Heart right ventricle (tissue), 16 donors: ENCODE measurements at places on chromosomes 7 and 10. TPM values are rescaled to one million over a fixed set of nuclear protein-coding genes. Genes with fewer than 3 reads are reported as not detected.

The FBXL13 gene
- 0.33 TPM for total RNA-seq

The ATOH7 gene
- not detected for total RNA-seq

The FAM171A1 gene
- total RNA-seq: 6.1 TPM

The GATA3 gene
- total RNA-seq: 2.0 TPM

The ERVW-1 gene
- total RNA-seq: not detected

The CCDC136 gene
- 8.3 TPM for total RNA-seq

The CYP3A4 gene
- total RNA-seq: not detected

The OR2A12 gene
- not detected for total RNA-seq

The ITGA8 gene
- total RNA-seq: 2.0 TPM

DNA sequence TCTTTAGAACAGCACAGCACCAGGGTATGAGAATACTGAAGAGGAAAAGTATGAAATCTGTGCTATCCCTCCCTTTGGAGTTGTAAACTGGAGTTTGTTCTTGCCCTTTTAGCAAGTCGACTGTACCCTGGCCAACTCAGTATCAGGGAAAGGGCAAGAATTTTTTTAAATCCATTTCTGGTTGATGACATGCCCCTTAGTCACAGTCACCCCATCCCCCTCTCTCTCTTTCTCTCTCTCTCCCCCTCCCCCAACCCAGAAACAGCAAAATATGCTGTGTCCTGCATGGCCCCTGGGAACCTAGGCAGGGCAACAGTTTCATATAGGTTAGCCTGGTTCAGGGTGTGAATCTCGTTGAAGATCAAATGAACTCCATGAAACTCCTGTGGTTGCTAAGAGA lies 177.7 kb upstream of the ADO start:
- no peak overlapping the region for H3K27ac ChIP-seq
- H3K4me3 ChIP-seq: no peak overlapping the region
- H3K36me3 ChIP-seq: no peaks in the 10 kb centered on the region
- DNase-seq: no peak

- no peak for DNase-seq
- no peaks in the 10 kb centered on the region for H3K27me3 ChIP-seq
- no peak overlapping the region for H3K27ac ChIP-seq
- H3K4me3 ChIP-seq: no peak overlapping the region
- H3K36me3 ChIP-seq: no peaks in the 10 kb centered on the region
Observed at GRCh38 chr7:24835643-24836042, 78.4 kb upstream of the GSDME start.

GRCh38 chr7:52161483-52161882 lies 844.9 kb upstream of the COBL start:
- H3K36me3 ChIP-seq: no peaks in the 10 kb centered on the region
- no peaks in the 10 kb centered on the region for H3K27me3 ChIP-seq
- H3K4me1 ChIP-seq: no peaks in the 10 kb centered on the region
- H3K27ac ChIP-seq: no peak overlapping the region
- H3K4me3 ChIP-seq: no peak overlapping the region

- H3K27me3 ChIP-seq: no peaks in the 10 kb centered on the region
- DNase-seq: no peak
- H3K4me1 ChIP-seq: no peaks in the 10 kb centered on the region
- H3K36me3 ChIP-seq: no peaks in the 10 kb centered on the region
- H3K27ac ChIP-seq: no peak overlapping the region
Observed at GRCh38 chr10:1550291-1550595, 187.1 kb downstream of the ADARB2 start.

DNA sequence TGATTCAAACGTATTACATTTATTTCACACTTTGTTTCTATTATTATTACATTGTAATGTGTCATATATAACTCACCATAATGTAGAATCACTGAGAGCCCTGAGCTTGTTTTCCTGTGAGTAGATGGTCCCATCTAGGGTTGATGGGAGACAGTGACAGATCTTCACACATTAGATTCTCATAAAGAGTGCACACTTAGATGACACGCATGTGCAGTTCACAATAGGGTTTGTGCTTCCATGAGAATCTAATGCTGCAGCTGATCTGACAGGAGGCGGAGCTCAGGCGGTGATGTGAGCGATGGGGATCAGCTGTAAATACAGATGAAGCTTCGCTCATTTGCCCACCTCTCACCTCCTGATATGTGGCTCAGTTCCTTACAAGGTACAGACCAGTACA lies 36.1 kb downstream of the BMPER start:
- no peaks in the 10 kb centered on the region for H3K4me1 ChIP-seq
- no peaks in the 10 kb centered on the region for H3K36me3 ChIP-seq
- no peak for DNase-seq
- H3K27ac ChIP-seq: no peak overlapping the region
- H3K4me3 ChIP-seq: no peak overlapping the region

- H3K27ac ChIP-seq: no peak overlapping the region
- no peaks in the 10 kb centered on the region for H3K27me3 ChIP-seq
- H3K4me3 ChIP-seq: no peak overlapping the region
- no peaks in the 10 kb centered on the region for H3K36me3 ChIP-seq
- H3K4me1 ChIP-seq: no peaks in the 10 kb centered on the region
Observed at GRCh38 chr10:12431151-12432101, 82.1 kb downstream of the CAMK1D start.

DNA sequence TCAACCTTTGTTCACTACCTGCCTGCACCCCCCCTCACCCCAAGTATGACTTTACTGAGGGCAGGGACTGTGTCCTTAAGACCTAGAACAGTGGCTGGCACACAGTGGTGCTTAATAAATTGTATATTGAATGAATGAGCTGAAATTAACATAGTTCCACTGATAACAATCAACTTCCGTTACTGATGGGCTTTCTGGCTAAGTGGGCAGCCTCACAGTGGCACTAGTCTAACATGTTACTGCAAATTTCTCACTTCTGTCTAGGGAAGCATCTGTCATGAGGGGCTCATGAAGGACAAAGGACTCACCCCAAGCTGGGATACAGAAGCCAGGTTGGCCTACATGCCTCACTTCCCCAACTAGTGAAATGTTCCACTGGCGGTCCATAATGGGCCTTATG lies 79.3 kb downstream of the CTTNBP2 start:
- no peak overlapping the region for H3K27ac ChIP-seq
- H3K36me3 ChIP-seq: no peaks in the 10 kb centered on the region
- DNase-seq: no peak
- H3K4me3 ChIP-seq: no peak overlapping the region
- no peaks in the 10 kb centered on the region for H3K4me1 ChIP-seq

GRCh38 chr10:20508921-20509320 lies 388.2 kb downstream of the NEBL start:
- H3K4me1 ChIP-seq: no peaks in the 10 kb centered on the region
- no peak for DNase-seq
- H3K27me3 ChIP-seq: no peaks in the 10 kb centered on the region
- no peak overlapping the region for H3K4me3 ChIP-seq
- H3K36me3 ChIP-seq: no peaks in the 10 kb centered on the region

GRCh38 chr7:81175275-81175940 lies 256.6 kb upstream of the SEMA3C start:
- H3K27me3 ChIP-seq: no peaks in the 10 kb centered on the region
- H3K4me3 ChIP-seq: no peak overlapping the region
- H3K36me3 ChIP-seq: no peaks in the 10 kb centered on the region

DNA sequence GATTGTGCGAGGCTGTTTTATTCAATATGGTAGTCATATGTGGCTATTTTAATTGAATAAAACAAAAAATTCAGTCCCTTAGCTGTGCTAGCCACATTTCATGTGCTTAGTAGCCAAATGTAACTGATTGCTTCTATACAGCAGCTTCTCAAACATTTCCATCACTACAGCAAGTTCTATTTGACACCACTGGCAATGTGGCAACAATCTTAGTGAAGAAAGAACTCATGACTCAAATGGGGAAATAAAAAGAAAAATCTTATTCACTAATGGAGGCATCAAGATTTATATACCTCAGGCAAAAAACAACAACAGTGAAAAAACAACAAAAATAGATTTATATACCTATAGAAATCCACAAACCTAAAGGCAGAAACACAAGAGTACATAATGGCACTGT lies 17.9 kb downstream of the SEM1 start:
- peaks cover 24% of the 10 kb centered on the region for H3K4me1 ChIP-seq
- DNase-seq: no peak
- no peak overlapping the region for H3K27ac ChIP-seq
- H3K4me3 ChIP-seq: no peak overlapping the region
- peaks cover 28% of the 10 kb centered on the region for H3K36me3 ChIP-seq
- no peaks in the 10 kb centered on the region for H3K27me3 ChIP-seq

DNA sequence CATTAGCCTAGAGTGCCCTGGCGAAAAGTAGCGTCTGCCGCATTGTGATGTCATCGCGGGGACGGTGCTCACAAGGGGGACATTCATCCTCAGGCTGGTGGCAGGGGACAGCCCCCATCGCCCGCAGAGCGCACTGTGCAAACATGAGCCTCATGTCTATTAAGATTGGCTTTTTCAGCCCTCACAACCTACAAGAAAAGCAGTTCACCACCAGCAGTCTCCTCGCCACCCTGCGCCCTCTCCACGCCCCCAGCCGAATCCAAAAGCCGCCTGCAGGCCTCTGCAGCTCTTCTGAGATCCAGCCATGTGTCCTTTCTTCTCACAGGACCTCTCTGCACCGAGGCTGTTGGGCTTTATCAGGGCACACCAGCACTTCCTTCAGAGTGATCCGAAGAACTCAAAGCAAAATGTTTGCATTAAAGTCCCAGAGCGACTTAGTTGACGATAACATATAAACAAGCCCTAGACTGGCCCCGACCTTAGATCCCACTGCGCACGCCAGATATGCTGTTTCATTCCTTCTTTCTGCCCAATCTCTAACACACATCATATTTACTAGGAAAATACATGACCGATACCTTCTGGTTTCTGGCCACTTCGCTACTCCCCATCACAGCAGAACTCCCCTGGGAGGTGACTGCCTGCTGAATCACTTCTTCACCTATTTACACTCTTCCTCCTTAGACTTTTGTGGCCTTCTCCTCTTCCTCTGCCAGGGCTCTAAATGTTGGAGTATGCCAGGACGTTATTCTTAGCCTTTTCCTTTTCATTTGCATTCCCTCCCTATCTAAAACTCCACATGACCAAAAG lies 206.0 kb upstream of the SH2B2 start:
- H3K36me3 ChIP-seq: no peaks in the 10 kb centered on the region
- H3K27me3 ChIP-seq: no peaks in the 10 kb centered on the region
- peaks cover 7% of the 10 kb centered on the region for H3K4me1 ChIP-seq
- H3K27ac ChIP-seq: peak overlapping the region; percentile 72
- no peak overlapping the region for H3K4me3 ChIP-seq

GRCh38 chr7:18109762-18110161 lies 82.1 kb upstream of the PRPS1L1 start:
- no peak overlapping the region for H3K4me3 ChIP-seq
- no peak overlapping the region for H3K27ac ChIP-seq
- H3K27me3 ChIP-seq: no peaks in the 10 kb centered on the region
- H3K4me1 ChIP-seq: no peaks in the 10 kb centered on the region

DNA sequence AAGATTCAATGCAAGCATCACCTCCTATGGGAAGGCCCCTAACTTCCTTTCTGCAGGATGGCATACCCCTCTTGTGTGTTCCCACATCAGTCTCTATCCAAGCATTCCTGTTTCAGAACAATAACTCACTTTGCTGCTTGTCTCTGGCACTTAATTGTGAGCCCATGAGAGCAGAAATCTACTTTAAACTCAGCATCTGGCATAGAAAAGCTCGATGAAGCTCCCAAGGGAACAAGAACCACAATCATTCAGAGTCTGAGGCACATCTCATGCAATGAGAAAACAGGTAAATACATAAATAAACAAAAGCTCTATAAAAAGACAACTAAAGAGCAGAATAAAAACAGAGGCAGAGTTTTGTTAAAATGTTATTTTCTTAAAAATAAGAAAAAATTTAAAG lies 66.2 kb downstream of the VPS41 start:
- H3K4me3 ChIP-seq: no peak overlapping the region
- no peaks in the 10 kb centered on the region for H3K27me3 ChIP-seq
- H3K36me3 ChIP-seq: no peaks in the 10 kb centered on the region
- no peak overlapping the region for H3K27ac ChIP-seq
- no peak for DNase-seq

GRCh38 chr7:37848297-37848696 lies at the start of gene NME8:
Gene NME8, plus strand, starts transcription at chr7:37848597. Its CDS starts 1,670 bp downstream, at chr7:37850267.
- no peak within 1 kb of the TSS for H3K27ac ChIP-seq
- no peaks in the 10 kb centered on the region for H3K4me1 ChIP-seq
- no peaks in the 10 kb centered on the region for H3K36me3 ChIP-seq
- no peaks in the 10 kb centered on the region for H3K27me3 ChIP-seq
- no peak for DNase-seq

- no peak overlapping the region for H3K27ac ChIP-seq
- H3K36me3 ChIP-seq: no peaks in the 10 kb centered on the region
- peak; percentile 56 for DNase-seq
- no peak overlapping the region for H3K4me3 ChIP-seq
Observed at GRCh38 chr10:7121154-7121797, 289.6 kb downstream of the SFMBT2 start.

DNA sequence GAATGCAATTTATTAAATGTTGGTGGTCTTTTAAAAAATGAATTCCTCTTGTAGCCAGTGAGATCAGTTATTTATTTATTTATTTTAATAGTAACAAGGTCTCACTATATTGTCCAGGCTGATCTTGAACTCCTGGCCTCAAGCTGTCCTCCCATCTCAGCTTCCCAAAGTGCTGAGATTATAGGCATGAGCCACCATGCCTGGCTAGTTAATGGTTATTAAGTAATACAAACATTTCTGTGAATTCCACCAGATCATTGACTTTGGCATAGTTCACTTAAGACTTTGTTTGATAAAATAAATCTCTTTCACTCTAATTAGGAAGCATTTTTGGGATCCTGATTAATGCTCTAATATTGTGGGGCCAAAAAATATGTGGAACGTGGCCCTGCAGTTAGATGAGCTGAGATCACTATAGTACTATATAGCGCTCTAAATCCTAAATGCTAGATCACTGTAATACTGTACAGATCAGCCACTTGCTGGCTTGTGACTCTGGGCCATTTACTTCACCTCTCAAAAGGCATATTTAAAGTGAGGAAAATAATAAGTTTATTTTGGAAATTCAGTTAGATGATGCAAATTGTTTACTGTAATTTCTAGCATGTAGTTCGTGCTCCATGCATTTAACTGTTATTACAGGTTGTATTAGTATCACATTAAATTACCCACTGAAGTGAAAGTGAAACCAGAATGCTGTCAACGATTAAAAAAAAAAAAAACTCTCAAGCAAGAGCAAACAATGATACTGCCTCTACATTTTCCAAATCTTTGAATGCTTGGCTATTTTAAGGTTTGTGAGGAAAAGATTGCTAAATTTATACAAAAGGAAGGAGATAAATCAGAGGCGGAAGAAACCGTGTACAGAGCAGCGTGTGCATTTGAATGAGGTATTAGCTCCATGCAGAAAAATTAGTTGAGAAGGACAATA lies 15.9 kb upstream of the FAS start:
- H3K4me1 ChIP-seq: peaks cover 16% of the 10 kb centered on the region
- H3K27ac ChIP-seq: peak overlapping the region; percentile 67
- no peak for DNase-seq

- no peak overlapping the region for H3K4me3 ChIP-seq
- no peak for DNase-seq
- H3K4me1 ChIP-seq: no peaks in the 10 kb centered on the region
- no peaks in the 10 kb centered on the region for H3K27me3 ChIP-seq
- H3K27ac ChIP-seq: no peak overlapping the region
- H3K36me3 ChIP-seq: no peaks in the 10 kb centered on the region
Observed at GRCh38 chr10:97482381-97482780, 15.8 kb downstream of the MMS19 start.
